Stimulated activated CD8-positive, alpha-beta memory T cell treated with anti-CD3 and anti-CD28 coated beads, Interleukin-4, amount 100 ng/mL, for 4 hours (primary cell): ENCODE measurements at places on chromosomes 4 and X.

- no peak for DNase-seq
Measured at GRCh38 chr4:32931475-32931874, 2211.3 kb downstream of the PCDH7 start.

DNA sequence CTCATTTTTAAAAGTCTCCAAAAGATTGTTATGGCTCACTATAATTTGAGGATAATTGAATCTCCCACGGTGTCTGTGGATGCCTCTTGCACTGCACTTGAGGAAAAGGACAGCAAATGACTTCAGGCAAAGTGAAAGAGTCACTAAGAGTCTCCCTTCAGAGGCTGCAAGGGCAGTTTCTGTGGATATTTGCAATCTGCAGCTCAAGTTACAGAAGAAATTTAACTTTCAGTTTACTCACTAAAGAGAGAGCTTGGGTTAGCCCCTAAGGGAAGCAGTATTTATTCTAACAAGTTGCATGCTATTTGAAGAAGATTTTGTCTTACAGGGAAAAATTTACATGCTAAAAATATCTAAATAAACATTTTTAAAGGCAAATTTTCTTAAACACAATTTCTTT is 912.0 kb upstream of the TENM3 start:
- DNase-seq = no peak

DNA sequence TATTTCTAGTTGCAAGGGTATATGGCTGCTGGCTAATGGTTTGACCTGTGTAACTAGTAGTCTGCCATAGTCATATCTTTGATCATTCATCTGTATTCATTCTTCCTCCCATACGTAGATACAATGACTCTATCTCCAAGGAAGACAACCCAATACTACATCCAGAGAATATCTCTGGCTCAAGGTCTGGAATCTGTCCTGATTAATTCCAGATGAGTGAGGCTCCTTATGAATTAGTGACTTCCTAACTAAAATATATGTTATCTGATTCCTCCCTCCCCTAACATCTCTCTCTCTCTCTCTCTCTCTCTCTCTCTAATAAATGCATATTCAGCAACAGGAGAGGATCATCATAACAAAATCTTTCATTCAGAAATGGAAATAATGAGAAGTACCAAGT is 641.5 kb downstream of the FAT4 start:
- DNase-seq = no peak

DNA sequence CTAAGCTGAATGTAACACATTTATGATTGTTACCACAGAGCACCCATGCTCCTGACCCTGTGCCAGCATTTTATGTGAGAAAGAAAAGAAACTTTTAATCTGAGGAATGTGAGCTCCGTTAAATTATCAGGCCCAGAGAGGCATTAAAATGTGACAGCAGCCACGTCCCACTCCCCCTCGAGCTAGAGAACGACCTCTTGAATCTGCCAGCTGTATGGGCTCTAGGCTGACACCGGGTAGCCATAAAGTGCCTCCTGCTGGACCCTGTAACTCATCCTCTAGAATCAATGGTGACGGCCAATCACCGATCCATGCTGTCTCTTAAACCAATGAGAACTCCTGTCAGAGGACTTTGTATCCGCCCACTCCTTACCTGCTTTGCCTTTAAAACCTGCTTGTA is 110.2 kb upstream of the ADRA2C start:
- no peak for DNase-seq

DNA sequence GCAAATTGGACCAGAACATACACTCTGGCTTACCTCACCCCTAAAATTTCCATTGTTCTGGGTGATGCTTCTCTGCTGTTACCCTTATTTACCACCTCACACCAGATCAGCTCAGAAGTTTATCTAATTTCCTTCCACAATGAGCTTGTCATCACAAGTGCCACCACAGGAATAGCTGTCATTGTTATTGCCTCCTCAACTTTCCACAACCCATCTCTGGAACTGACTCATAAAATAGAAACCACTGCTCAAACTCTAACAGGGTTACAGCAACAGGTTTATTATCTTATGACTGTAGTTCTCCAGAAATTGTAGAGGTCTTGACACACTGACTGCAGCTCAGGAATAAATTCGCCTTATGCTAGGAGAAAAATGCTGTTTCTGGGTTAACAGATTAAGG is 52.7 kb downstream of the ZNF718 start:
- DNase-seq = no peak

DNA sequence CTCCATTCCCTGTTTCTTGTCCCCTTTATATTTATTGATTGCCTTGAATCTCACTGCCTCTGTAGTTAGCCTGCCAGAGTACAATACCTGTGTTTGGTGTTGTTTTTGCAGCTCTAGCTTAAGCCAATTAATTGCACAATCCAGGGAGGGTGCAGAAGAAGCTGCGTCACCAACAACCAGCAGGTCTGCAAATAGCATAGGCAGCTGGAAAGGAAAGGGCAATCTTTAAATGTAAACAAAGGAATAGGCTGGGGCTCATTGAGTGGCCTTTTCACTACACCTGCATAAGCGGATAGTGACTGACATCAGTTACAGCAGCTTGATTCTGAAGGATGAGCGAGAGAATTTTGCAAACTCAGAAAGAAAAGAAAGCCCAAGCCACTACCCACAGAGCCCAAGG is 106.8 kb upstream of the RAI2 start:
- DNase-seq = no peak

GRCh38 chr4:122170775-122171174 is 18.6 kb downstream of the BLTP1 start:
- DNase-seq = no peak

DNA sequence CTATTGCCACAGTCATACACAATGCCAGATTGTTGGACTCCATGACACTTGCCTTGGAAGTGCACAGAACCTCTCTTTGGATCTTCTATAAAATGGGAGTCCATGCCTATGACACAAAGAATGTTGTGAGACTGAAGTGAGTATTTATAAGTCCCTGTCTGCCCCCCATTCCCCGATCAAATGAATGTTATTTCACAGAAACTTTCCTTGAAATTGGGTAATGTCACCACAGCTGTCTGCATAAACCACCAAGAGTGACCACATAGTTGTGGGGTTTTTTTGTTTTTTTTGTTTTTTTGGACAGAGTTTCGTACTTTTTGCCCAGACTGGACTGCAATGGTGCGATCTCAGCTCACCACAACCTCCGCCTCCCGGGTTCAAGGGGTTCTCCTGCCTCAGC is 27.1 kb upstream of the REST start:
- no peak for DNase-seq

DNA sequence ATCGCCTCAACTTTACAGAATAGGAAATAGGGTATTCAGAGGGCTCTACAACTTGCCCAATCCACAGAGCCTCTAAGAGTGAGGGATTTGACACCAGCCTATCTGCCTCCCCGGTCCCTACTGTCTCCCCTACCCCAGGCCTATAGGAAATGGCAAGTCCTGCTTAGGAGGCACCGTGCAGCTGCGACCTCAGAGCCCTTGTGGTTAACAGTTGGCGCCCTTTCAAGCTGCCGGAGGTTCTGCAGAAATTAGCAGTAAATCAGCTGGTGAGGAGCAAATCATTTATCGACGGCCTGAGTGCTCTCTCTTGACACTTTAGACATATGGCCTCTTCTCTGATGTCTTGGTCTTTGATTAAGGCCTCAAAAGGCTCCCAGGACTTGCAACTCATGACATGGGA is 96.9 kb downstream of the CLNK start:
- no peak for DNase-seq
